Activated CD4-positive, CD25-positive, alpha-beta regulatory T cell treated with anti-CD3 and anti-CD28 coated beads, Interleukin-2, amount 50 U/mL, for 72 hours (primary cell): ENCODE measurements at places on chromosomes 2 and 18.

DNA sequence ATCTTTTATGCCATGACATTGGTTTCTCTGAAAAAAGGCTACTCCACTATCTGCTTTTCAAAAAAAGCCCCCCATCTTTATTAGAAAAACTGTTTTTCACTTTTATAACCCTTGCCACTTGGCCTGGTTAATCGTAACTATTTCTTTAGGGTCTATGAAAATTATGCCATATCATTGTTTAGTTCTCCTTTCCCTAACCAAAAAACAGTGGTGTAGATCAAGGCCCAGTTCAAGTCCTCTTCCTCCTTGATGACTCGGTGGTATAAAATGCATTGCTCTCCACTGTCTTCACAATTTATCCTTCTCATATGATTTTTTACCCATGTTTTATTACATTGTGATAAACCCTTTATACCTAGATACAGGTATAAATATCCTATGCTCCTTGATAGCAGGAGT, 205.5 kb downstream of the ZNF521 start:
- DNase-seq = no peak

DNA sequence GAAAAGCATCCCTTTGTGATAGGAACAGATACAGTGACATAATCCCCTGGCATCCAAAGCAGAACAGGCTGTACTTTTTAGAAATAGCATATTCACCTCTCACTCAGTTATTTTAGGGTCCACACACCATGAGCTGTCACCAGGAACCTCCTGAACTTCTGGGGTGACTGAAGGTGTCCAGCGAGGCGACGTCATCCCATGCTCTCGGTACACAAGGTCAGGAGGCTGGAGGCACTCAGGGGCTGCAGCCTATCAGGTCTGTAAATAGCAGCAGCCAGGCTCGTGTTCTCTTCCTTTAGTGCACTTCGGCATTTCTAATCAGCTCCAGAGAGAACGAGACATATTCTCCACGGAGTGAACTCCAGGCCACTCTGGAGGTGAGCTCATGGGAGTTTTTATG, 98.3 kb downstream of the GATA6 start:
- DNase-seq = no peak

GRCh38 chr18:30450927-30451326, 591.6 kb downstream of the DSC3 start:
- no peak for DNase-seq

GRCh38 chr18:79947054-79947755, 4.2 kb downstream of the SLC66A2 start:
- DNase-seq = peak; percentile 11

GRCh38 chr18:22171258-22172119, 2.1 kb downstream of the GATA6 start:
- DNase-seq = no peak

DNA sequence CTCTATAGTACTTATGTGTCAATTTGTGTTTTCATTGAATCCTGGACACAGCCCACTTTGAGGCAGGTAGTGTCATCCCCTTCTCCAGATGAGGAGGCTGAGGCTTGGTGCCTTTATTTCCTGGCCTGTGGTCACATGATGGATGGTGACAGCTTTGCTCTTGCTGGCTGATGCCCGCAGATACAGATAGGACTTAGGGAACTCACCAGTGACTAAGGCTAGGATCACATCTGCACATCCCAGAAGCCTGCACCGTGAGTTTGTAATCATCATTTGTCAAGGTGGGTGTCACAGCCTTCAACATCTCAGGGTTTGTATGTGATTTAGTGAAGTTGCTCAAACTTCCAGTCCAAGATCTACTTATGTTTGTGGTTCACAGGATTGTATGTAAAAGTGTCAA, 295.1 kb upstream of the RAB12 start:
- DNase-seq = no peak
